ENCODE measurements at places on chromosomes 12 and 14.
A peak's percentile ranks its signal among the peaks of the same experiment; 100 is the strongest.

GRCh38 chr12:93773122-93773871 lies 96.1 kb downstream of the CRADD start:
- DNase-seq, result no peak

GRCh38 chr12:23099604-23100003 lies 474.6 kb downstream of the ETNK1 start:
- DNase-seq, result no peak

DNA sequence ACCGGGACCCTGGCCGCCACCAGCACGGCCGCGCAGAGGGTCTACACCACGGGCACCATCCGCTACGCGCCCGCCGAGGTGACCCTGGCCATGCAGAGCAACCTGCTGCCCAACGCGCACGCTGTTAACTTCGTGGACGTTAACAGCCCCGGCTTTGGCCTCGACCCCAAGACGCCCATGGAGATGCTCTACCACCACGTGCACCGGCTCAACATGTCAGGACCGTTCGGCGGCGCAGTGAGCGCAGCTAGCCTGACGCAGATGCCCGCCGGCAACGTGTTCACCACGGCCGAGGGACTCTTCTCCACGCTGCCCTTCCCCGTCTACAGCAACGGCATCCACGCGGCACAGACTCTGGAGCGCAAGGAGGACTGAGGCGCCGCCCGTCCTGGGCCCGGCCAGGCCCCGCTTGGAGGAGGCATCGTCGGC lies 150.1 kb downstream of the EGLN3 start:
- no peak for DNase-seq

DNA sequence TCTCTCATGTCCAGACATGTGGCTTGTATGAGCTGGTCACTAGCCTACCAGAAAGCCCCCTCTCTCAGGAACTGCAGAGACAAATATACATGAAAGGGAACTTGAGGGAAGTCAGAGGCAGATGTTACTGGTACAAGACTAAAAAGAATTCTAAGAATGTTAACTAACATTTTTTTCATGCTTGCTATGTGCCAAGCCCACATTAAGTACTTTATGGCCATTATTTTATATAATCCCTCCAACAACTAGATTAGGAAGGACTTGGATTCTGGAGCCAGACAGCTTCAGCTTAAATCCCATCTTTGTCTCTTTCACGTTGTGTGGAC lies 24.6 kb downstream of the TTC9 start:
- DNase-seq, result no peak

- DNase-seq, result no peak
Observed at GRCh38 chr12:6369916-6370575, 5.3 kb downstream of the SCNN1A start.

- no peak for DNase-seq
Observed at GRCh38 chr12:77830583-77831351, at the start of gene NAV3. NAV3 (plus strand) TSS chr12:77830894; CDS start chr12:77831462, 568 bp downstream.

DNA sequence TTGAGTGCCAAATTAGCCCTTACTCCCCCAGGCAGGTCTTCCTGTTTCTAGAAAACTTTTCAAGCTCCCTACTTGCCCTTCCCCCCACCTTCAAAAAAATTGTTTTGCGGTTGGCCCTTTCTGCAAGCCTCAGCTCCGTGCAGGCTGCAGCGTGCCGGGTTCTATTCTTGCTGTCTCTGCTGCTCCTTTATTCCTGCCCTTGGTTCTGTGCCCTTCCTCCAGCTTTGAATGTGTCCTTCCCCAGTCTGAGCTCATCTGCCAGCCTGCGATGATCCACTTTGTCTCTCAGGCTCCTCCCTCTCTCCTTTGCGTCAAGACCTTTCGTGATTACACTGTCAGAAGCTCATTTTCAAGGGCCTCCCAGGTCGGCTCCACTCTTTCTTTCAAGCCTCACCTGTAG lies 98.6 kb downstream of the IRF2BPL start:
- DNase-seq, result no peak

- no peak for DNase-seq
Observed at GRCh38 chr14:32251530-32251929, 48.5 kb upstream of the RNU6-8 start.

DNA sequence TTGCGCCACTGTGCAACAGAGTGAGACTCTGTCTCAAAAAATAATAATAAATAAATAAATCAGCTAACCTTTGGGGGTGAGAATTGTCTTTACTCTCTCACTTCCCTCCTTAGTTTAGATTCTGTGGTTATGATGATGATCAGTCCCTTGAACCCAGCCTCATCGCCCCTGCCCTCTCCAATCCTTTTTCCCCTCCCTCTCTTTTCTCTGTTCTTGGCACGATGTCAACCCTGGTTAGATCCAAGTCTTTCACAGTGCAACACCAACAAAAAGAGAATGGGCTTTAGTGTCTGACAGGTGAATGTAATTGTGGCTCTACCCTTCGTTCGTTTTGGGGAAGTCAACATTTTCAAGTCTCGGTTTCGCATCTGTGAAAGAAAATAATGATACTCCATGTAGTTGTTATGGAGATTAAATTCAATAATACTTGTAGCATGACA lies 59.0 kb downstream of the NTN4 start:
- no peak for DNase-seq

- no peak for DNase-seq
Observed at GRCh38 chr14:104864267-104865080, 594 bp upstream of the CEP170B start.

GRCh38 chr14:59126714-59127436 lies 61.6 kb upstream of the DAAM1 start:
- DNase-seq, result no peak

DNA sequence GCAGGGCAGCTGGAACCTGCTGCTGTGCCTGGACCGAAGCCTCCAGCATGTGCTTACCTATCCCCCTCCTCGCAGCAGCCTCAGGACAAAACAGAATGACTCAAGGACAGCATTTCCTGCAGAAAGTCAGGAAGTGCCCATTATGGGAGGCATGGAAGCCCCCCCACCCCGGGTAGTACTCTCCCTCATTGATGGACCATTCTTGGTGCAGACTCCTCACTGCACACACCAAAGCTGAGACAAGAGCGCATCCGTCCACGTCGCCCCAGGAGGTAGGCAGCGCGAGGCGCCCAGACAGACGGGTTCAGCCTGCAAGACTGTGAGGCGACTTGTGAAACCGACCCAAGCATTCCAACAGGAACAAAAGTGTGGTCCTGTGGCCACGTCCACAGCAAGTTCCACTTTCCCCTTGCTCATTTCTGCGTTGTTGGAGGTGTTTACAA lies 243.9 kb upstream of the ATXN7L3B start:
- DNase-seq, result no peak

GRCh38 chr12:40104461-40105264 lies 1.2 kb downstream of the SLC2A13 start:
- no peak for DNase-seq

GRCh38 chr14:104135121-104135903 lies 3.1 kb upstream of the KIF26A start:
- no peak for DNase-seq

GRCh38 chr14:25846246-25846645 lies 751.6 kb downstream of the NOVA1 start:
- DNase-seq, result no peak

DNA sequence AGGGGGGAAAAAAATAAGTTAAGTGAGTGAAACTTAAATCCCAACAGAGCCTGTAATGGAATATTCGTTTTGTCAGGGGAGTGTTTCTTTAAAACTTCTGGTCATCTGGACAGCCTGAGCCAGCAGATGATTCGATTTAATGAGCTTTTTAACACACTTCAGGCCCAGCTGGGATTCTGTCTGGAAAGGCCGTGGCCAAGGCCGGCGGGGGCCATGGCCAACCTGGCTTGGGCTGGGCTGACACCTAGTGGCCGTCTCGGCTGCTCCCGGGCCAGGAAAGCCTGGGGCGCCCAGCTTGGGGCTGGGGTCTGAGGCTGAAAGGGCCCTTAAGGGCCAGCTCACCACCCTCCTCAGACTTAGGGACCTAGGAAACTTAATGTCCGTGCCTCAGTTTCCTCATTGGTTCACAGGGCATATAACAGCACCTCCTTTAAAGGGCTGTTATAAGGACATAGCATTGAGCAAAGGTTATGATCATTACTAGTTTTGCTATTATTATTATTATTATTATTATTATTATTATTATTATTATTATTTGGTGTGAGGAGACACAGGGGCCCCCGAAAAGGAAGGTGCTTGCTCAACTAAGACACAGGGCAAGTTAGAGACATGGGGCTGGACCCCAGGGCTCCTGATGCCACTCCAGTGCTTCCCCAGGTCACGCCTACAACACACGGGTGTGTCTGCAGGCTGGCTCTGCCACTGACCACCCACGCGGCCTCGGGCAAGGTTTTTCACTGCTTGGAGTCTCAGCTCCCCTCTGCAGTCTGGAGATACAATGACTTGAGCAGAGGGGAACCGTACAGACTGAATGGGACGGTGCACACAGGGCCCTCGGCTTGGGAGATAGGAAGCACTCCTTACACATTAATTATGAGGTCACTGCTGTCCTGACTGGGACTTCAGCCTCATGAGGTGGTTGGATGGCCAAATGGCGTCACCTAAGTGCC lies 84.0 kb downstream of the SYNE3 start:
- no peak for DNase-seq

DNA sequence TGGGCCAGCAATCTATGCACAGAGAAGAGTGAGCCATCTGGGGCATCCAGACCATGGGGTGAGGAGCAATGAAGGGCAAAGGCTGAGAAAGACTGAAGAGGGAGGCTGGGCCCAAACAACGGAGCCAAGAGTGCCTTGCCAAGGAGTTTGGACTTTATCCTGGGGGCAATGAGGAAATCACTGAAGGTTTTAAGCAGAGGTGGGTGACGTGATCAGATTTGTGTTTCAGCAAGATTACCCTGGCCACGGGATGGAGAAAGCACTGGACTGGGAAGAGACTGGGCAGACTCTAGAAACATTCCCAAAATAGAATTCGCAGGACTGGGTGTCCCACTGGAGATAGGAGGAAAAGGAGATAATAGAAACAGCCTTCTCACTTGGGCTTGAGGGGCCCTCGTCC lies 65.3 kb downstream of the DPF3 start:
- no peak for DNase-seq

- DNase-seq, result no peak
Observed at GRCh38 chr12:3292677-3293412, 198.2 kb upstream of the PRMT8 start.

DNA sequence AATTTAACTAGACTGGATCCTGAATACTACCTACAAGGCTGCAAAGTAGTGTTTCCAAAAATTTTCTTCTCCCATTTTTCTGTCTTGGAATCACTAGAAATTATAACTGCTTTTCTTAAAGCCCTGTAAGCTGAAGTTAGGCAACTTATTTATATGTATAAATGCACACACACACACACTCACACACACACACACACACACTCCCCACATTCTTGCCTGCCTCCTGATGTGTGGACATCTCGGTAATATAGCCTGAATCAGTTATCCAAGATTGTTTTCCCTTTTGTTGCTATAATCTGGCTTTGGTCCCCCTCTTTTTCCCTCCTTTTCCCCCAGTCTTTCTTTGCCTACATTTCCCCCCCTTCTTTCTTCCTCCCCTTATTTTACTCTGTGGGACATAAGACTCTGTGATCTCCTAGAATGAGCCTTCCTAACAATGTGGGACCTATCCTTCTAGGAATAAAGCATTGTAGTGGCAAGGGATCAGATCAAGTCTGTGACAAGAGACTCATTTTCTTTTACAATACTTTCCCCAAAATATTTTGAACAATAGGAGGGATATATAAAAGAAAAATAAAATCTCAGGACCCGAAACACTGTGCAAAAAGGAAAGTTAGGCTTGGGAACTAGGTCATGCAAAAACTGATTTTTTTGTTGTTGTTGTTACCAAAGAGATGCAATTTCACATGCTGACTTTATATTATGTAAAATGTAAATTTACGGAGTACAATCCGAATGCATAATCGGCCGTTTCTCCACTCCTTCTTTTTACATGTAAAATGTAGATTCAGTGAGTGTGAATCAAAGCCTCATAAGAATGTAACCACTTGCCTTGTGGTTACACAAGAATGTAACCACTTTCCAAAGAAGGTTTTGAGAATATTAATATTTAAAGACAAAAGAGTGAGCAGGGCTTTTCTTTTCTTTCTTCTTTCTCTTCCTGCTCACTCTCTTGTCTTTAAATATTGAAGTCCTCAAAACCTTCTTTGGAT lies 26.3 kb upstream of the CD69 start:
- DNase-seq, result no peak

DNA sequence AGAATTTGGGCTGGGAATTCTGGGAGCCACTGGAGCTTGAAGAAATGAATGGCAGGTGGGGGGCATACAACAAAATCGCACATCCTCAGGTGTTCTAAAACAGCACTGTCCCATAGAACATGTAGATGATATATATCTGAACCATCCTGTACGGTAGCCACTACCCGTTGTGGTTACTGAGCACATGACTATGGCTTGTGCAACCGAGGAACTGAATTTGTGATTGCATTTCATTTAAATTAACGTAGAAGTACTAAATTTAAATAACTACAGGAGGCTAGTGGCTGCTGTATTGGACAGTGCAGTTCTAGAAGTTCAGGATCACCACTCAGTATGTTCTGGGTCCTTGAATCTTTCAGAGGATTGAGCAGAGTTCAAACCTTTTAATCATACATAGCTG lies 172.4 kb downstream of the PHETA1 start:
- no peak for DNase-seq

GRCh38 chr14:103727313-103727980 lies 11.8 kb downstream of the ZFYVE21 start:
- peak; percentile 46 for DNase-seq

DNA sequence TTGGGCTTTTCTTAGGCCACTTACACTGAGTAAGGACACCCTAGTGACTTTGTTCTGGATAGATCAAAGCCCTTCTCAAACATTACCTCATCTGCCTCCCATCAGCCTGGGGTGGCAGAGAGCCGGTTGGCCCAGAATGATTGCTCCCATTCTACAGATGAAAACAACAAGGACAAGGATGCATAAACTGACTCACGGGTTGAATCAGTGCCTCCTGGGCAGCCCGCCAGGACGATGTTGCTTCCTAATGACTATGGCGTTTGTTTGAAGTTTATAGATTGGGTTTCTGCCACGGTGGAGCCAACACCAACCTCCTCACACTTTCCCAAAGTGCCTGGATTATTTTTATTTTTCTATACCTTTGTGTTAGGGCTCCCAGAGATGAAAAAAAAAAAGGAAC lies 3.6 kb upstream of the VRK1 start:
- no peak for DNase-seq

DNA sequence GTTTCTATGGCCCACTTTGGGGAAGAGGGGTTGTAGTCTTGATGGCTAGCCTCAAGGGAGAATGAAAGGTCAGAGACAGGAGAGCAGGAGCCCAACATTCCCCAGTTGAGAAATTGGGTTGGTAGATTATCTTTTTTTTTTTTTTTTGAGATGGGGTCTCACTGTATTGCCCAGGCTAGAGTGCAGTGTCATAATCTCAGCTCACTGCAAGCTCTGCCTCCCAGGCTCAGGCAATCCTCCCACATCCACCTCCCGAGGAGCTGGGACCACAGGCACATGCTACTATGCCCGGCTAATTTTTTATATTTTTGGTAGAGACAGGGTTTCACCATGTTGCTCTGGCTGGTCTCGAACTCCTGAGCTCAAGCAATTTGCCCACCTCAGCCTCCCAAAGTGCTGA lies 34.9 kb downstream of the BCAT1 start:
- no peak for DNase-seq

DNA sequence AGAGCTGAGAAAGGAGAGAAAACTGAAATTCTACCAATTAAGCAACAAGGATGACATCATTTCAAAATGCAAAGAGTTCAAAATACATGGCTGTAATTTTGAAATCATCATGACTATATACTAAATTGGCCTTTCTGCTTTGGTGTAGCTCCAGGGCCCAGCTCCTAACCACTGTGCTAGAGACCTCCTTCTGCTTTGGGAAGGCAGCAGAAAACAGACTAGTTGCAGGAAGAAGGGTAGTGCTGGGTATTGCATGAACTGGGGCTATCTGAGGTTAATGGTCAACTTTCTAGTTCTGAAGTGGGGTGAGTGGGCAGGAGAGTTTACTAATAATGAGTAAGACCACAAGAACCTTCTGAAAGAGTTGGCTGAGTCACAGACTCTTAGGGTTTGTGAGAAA lies 66.2 kb downstream of the PTGER2 start:
- no peak for DNase-seq
